SJSA1 (cell line): ENCODE measurements at places on chromosomes 1 and 21.
A peak's percentile ranks its signal among the peaks of the same experiment; 100 is the strongest.

GRCh38 chr1:223650465-223650864, 15.0 kb downstream of the CAPN8 start:
- DNase-seq = no peak

DNA sequence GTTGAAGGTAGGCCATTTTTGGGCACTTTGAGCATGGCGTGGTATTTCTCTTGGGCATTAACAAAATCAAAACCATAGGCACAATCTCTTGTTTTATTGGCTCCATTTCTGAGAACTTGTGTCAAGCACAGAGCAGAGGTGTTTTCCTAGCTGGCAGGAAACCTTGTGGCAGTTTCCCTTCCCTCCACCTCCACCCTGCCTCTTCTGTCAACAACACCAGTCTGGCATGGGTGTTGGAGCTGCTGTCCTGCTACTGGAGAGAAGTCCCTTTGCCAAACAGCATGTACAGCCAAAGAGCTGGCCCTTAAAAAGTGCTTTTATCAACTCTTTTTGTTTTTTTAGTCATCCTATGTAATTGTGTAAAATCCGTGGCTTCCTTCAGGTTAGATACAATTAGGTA, 16.0 kb downstream of the ATP1A1 start:
- DNase-seq = no peak

DNA sequence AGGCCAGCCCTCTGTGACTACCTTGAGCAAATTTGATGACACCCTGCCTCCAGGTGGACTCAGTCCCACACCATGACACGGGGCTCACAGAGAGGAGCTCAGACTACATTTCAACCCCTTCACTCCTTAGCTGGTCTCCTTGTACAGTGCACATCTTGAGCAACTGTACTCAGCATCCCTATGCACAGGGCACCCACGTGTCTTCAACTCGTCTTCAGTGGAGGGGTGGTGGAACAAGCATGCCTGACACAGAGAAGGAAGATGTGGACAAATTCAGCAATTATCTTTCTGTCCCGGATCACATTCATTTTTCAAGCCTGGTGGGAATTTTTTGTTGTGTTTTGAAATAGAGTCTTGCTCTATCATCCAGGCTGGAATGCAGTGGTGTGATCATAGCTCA, 213.7 kb downstream of the KAZN start:
- no peak for DNase-seq

DNA sequence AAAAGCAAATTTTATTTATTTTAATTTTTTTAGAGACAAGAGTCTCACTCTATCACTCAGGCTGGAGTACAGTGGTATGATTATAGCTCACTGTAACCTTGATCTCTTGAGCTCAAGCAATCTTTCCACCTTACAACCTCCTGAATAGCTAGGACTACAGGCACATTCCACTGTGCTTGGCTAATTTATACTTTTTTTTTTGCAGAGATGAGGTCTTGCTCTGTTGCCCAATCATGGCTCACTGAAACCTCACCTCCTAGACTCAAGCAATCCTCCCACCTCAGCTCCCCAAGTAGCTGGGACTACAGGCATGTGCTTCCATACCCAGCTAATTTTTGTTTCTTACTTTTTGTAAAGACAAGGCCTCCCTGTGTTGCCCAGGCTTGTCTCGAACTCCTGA, 49.5 kb downstream of the DR1 start:
- no peak for DNase-seq

- no peak for DNase-seq
These were observed 159.8 kb downstream of the NEK7 start for GRCh38 chr1:198316546-198317100.

- peak; percentile 68 for DNase-seq
These were observed 113.0 kb downstream of the OSBPL9 start for GRCh38 chr1:51729824-51730301.

DNA sequence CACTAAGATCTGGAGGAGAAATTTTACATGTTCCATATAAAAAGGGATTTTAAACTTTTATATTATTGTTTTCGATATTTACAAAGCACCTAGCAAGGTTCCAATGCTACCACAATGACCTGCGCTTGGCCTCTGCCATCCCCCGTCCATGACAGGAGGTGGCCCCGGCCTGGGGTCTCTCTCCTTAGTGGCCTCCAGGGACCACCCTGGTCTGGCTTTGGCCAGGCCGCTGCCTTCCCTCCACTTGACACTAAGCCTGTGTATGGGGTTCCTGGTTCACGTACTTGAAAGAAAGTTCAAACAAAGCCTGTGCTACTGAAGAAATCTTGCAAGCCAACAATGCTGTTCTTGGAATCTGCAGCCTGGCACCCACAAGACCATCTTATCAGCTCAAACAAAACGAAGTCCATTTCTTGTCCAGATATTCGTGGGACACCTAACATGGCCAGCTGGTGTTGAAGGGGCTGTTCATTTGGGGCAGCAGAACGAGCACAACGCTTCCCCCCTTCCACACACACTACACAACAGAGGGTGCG, 12.8 kb downstream of the PRDM15 start:
- DNase-seq = no peak

GRCh38 chr1:182955596-182956588, 2.9 kb upstream of the SHCBP1L start:
- DNase-seq = peak; percentile 71

DNA sequence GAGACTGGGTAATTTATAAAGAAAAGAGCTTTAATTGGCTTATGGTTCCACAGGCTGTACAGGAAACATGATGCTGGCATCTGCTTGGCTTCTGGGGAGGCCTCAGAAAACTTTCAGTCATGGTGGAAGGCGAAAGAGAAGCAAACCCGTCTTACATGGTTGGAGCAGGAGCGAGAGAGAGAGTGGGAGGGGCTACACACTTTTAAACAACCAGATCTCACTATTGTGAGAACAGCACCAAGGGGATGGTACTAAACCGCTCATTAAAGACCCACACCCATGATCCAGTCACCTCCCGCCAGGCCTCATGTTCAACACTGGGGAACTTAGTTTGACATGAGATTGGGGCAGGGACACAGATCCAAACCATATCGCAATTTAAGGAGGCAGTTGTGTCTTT, 69.4 kb downstream of the PKN2 start:
- no peak for DNase-seq

DNA sequence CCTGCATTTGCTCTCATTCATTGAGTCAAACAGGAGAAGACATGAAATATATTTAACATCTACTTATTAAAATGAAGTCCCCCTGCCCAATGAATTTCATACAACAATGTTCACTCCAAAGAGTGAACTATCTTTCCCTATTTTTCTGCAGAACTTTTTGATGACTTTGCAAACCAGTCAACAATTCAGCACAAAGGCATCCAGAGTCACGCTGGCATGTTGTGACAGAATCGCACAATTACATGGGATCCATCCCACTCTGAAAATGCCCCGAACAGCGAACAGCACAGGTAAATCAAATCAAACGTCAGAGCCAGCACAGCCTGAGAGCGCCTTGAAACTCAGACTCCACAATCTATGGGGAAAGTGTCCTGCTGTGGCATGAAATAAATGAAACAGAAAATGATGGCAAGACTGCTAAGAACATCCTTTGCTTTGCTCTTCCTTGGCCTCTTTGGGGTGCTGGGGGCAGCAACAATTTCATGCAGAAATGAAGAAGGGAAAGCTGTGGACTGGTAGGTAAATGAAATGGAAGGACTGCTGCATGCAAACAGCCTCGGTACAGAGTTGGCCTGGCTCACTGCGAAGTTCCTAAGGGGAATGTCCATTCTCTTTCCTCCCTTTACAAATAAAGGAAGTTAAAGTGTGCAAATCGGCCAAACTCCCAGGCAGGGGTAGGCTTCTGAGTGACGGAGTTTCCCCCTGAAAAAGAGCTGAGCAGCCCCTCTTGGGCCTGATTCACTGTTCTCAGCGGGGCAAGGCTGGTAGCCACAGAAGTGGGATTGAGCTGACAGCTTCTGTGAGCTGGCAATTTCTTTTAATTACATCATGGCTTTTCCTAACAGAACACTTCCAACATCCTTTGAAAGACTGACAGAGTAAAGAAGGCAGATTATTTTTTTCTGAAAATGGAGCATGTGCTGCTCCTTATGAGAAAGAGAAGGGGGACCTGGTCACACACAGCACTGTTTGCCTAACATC, at the start of gene DNASE2B:
TSS of gene DNASE2B (plus strand) at position 310 of the 981 bp plus-strand sequence. CDS start at position 391, 81 bp downstream.
- DNase-seq = no peak

- DNase-seq = no peak
These were observed 81.5 kb downstream of the OBSCN start for GRCh38 chr1:228289239-228289849.

DNA sequence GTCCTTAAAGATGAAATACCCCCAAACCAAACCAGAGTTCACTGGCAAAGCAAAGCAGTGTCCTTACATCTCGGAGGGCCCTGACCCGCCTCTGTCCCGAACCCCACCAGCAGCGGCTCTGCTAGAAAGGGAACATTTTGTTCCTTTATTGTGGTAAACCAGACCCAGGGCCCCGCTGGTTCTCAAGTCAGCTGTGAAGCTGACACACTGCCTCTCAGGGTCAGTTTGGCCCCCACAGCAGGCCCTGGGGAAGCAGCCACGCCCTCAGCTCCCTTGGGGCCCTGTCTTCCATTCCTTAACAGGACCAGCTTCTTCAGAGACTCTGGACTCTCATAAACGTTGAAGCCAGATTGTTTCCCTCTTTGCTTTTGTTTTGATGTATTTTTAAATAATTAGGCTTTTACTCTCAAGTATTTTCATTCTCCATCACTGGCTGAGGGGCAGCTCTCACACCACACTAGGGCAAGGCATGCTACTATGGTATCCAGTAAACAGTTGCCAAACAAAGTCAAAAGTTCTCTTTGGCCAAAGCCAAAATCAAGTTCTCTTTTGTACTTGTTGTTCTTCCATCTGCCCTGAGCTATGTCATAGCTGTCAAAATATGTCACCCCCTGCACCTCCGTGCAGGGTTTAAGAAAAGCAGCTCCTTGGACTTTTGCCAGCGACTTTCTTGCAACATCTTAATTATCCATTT, 61.1 kb upstream of the ANGPTL1 start:
- DNase-seq = no peak

- DNase-seq = no peak
These were observed 49.7 kb upstream of the GFI1 start for GRCh38 chr1:92536211-92536979.

- DNase-seq = no peak
These were observed 411 bp downstream of the FAM229A start for GRCh38 chr1:32361674-32362473.

- DNase-seq = no peak
These were observed 15.8 kb downstream of the SYNJ1 start for GRCh38 chr21:32712043-32712442.

- no peak for DNase-seq
These were observed 175.3 kb upstream of the KIAA0040 start for GRCh38 chr1:175367896-175368295.

- DNase-seq = peak; percentile 93
These were observed at the start of gene PGBD2 for GRCh38 chr1:248906009-248906752. PGBD2 (plus strand) TSS chr1:248906235; CDS start chr1:248913863, 7,628 bp downstream.

DNA sequence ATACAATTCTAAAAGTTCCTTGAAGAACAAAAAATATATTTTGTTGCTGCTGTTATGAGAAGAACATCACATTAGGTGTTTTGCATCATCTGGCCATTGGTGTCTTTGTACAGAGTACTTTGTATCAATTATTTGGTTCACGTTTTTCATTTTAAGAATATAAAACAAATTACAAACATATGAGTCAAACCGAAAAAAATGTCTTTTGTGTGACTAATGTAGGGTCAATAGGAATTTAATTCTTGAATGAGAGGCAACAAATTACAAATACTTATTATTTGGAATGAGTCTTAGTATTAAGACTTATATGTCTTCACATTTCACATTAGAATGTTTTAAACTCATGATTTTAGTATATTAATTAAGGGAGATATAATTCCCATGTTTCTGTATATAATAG, 54.8 kb downstream of the NR5A2 start:
- DNase-seq = no peak

DNA sequence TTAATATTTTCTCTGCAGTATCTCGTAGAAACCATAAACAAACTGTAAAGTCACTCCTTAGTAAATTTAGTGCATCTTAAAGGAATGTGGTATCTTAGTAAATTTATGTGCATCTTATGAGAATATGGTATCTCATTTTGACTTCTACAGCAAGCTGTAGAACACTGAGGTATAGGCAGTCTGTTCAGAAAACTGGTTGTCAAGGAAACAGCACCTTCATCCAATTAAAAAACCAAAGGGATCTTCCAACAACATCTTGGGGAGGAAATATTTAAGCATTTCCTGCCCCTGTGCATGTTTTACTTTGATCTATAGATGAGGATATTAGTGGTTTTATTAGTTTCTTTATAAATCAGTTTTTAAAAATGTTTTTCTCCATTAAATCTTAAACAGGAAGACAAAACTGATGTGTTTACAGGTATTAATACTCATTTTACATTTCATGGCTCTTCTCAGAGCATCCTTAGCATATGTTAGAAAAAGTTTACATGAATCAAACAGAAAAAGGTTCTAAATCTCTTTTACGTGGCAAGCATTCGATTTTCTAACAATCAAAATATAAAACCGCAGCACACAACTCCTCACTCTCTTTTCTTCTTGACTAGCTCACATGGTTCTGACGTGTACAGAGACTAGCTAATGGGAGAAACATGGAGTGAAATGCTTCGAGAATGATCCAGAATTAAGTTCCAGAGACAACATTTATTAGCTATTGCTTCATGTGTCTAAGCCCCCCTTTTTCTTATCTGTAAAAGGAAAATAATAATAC, 668.8 kb downstream of the PTPRC start:
- no peak for DNase-seq

DNA sequence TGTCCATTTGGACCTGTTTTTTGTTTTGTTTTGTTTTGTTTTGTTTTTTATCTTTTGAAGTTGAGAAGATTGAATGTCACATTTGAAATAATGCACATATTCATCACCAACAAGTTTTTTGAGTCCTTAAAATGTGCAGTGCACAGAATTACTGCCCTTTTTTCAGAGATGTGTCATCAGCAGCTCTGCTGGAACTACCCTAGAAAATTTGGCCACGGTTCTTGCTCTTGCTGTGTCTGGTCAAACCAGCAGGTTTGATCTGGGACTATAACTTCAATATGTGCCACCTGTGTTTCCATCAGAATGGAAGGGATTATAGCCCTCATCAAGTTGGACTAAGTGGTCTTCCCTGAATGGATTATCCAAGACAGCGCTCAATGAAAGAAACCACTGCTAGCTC, 24.1 kb upstream of the CNN3 start:
- DNase-seq = no peak

GRCh38 chr1:30400507-30400906, 322.9 kb downstream of the MATN1 start:
- DNase-seq = no peak

DNA sequence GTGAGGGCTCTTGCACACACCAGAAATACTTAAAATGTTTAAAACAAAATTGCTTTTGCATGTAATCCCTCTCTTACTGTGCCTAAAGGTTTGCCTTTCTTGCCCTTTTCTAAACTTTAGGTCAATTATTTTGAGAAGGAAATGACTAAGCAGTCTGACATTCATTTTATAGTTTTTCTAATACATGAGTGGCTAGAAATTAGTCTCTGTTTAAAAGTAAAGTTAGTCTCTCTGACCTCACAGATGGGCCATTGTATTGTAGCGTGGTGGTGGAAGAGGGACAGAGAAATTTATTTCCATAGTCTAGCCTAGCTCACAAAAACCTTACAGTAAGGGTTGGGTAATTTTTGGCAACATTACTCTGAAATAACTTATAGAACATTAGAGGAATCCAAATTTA, 3.6 kb upstream of the COL11A1 start:
- DNase-seq = peak; percentile 82

- no peak for DNase-seq
These were observed 32.6 kb downstream of the PDPN start for GRCh38 chr1:13616234-13616633.

GRCh38 chr1:210800756-210801155, 333.2 kb downstream of the KCNH1 start:
- no peak for DNase-seq

- no peak for DNase-seq
These were observed 922.8 kb upstream of the ADGRL4 start for GRCh38 chr1:79929356-79929755.
